Lower leg skin (tissue), 4 donors: ENCODE measurements at places on chromosomes 12 and 14.

DNA sequence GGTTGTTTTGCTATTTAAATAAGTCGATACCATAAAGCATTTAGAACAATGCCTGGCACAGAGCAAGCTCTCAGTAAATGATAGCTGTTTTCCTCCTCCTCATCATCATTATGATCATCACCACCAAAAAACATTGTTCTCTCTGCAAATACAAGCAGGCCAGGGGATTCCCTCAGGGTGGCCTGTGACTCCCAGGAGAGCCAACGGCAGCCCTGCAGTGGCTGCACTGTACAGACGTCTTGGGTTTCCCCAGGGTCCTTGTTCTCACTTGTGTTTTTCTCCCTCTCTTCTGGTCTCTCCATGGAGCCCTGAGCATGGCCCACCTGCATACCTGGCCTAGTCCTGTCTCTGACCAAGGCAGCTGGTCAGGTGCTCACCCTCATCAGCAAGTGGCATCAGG lies 290.9 kb upstream of the PWP1 start:
- DNase-seq = no peak

DNA sequence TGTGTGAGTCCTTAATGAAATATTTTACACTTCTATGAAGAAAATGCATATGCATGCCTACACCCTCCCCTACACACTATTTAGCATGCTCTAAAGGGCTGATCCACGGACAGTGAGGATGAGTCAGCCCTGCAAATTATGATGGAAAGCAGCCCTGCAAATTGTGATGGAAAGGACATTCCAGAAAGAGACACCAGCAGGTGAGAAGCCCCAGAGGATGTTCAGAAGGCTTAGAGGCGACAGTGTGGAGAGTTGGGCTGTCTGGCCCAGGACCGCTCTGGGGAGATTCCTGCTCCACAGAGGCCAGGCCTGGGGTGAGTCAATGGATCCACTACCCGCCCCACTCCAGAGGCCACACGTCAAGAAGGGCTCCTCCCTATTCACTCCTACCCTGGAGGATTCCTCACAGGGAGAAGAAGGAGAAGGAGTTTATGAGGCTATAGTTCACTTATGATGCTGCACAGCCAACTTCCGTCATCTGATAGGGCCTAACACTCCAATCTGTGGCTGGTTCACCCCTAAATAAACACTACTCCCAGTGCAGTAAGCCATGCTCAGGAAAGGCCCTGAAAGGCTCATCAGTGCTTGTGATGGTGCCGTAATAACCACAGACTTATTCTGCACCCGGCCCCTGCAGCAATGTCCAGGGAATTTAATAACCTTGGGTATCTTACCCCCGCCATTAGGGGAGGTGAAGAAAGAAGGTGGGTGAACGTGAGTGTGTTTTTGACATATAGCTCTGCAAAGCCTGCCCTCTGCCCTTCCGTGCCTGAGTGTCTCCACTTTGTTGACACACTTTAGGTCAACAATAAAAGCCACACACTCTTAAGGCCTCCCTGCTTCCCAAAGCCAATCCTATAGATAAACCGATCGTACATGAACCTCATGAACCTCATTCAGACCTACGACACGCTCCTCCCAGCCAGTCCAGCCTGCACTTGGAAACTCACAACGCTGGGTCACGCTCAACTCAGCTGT lies 46.4 kb downstream of the CLMN start:
- no peak for DNase-seq

- no peak for DNase-seq
These were observed 98.7 kb downstream of the CAND1 start for GRCh38 chr12:67367843-67368242.

DNA sequence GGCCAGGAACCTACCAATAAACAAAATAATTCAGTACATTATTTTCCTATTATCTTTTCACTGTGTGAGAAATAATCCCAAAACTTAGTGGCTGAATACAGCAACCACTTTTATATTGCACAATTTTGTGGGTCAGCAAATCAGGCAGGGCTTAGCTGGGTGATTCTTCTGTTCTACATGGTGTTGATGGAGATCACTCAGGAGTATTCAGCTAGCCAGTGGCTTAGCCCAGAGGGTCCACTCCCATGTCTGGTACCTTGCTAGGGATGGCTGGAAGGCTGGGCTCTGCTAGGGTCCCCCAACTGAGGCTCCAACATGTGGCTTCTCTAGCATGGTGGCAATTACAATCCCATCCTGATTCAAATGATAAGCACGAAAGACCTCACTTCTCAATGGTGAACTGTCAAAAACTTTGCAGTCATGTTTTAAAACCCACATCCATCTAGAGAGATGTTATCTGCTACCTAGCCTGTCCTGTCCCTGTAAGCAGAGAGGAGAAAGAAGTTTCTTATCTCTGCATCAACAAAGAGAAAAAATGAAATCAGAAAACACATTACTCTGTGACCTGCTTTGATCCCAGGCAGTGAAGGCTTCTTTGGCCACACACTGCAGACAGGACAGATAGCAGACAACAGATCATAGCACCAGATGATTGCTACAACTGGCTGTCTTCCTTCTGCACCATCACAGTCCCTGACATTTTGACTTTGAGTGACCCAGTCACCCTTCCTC lies 51.0 kb upstream of the MYL2 start:
- DNase-seq = no peak

GRCh38 chr12:109393437-109394345 lies 46.0 kb downstream of the MYO1H start:
- DNase-seq = no peak

DNA sequence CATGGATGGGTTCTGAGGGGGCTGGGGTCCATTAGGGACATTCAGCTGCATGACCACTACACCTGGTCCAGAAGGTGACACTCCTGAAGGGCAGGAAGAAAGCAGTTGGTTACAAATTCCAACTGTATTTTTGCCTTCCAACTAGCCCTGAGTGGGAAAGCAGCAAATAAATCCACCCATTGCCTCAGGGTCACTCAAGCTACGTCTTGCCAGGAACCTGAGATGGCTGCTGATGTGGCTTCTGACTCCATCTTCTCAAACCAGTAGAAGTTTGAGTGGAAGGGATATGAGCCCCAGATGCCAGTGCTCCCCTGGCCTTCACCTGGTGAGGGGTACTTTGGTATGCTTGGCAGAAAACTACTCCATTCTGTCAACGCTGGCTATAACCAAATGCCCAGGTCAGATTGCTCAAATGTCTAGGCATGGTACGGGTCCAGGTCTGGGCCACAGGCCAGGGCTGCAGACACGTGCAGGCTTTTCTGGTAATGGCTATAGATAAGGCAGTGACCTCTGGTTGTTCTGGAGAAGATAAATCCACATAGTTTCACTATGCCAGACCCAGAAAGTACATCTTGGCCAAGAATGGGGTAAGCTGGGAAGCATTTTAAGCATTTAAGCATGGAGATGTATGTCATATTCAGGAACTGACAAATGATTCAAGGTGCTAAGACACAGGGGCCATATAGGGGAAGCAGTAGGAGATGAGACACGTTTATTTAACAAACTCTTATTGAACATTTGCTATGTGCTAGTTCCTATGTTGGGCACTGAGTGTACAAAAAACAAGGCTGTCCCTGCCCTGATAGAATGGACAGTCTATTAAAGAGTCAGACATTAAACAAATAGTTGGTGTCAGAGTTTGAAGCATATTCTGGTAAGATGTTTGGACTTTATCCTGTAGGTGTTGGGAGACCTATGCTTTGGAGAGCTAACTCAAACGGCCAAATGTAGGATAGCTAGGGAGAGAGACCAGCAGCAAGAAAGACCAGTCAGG lies 8.3 kb upstream of the STAC3 start:
- peak; percentile 32 for DNase-seq

DNA sequence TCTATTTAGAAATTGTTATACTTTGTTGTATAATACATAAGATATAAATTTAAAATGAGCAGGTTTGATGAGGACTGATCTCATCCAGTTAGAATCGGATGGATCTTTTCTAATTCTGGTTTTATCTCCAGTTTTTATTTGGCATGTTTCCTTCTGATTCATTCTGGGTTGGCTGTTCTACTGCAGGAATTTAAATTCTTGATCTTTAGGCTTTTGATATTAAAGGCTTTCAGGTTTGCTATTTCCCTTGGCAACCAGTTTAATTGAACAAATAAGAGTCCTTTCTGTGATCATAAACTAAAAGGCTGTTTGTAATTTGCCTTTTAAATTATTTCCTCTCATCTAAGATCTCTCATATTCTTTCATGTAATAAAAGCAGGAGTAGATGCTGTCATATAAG lies 83.4 kb downstream of the PDE6H start:
- DNase-seq = no peak
